ENCODE measurements at places on chromosomes 1 and 21.

DNA sequence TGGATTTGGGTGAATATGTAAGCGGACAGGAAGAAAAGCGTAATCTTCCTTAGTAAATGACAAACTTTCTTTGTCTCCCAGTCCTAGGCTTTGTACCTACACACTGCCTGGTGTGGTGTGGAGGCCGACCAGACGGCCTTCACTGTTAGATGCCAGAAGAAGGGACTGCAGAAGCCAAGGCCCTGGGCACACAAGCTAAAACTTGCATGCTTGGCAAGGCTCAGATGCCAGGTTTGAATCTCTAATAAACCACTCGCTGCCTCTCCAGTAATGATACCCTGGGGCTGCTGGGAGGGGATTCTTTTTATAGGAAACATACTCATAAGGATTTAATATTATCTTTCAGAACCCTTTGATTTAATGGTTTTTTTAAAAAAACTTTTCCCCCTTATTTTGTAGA lies 263.8 kb downstream of the PTPRC start:
- DNase-seq: no peak

DNA sequence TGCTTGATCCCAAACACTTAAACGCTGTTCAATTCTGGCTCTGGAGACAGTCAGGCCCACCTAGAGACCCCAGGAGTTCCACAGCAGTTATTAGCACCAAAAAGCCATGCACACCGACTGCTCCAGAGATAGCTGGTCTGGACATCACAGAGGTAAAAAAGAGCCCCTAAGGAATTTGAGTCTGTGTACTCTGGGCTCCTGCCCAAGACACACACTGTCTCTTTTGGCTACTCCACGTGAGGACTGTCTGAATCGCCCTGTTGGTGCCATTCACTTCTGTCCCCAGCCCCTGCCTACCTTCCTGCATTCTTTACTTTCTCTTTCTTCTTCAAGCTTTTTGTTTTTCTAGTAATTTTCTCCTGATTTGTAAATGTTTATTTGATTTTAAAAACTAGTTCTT lies 197.4 kb downstream of the ADGRL2 start:
- DNase-seq: no peak

DNA sequence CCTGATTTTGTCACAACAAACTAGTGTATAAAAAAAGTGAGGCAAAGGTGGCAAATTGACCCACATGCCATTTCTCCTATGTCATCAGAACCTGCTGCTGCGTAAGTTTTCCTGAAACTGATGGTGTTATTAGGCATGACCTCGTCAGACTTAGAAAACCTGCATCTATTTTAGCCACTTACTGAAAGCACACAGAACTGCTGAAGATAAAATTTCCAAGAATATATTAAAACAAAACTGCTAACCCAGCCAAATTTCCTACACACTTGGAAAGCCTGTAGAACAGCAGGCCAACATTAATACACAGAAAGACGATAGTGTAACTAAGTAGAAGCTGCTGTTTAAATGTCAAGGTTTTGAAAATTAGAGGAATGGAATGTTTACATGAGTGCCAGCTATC lies 674.5 kb upstream of the CXADR start:
- no peak for DNase-seq

DNA sequence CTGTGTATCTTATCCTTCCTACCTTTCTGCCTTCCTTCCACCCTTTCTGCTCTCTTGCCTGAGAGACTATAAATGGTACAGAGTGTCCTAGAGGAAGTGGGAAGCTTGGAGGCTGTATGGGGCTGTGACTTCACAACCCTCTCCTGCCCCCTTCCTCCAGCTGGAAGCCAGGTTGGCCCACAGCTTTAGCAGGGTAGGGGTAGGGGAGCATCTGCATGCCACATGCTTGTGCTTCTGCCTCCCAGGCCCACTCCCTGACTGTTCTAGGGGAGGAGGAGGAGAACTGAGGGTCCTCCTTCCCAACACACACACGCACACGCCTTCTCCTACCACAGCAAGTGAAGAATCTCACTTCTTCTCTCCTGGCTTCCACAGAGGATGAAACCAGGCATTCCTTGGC lies 3.9 kb upstream of the SLC27A3 start:
- no peak for DNase-seq

DNA sequence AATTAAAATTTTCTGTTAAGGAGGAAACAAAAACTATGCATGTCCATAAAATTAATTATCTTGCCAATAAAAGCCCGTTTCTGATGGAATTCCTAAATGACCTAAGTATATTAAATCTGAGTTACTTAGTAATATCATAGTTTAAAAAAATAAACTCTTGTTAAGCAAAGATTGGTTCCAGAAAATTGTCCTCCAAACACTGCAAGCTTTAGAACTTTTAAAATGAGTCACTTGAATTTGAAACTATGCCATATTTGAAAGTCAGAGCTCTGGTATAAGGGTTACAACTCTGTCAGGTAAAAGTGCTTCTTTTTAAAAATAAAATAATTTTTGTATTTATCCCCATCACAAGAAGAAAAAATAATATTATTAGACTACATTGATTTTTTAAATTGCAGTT lies 409.5 kb downstream of the PLPP3 start:
- DNase-seq: no peak

All from effector memory CD8-positive, alpha-beta T cell (primary cell).